ENCODE measurements at places on chromosomes 6 and 20.

DNA sequence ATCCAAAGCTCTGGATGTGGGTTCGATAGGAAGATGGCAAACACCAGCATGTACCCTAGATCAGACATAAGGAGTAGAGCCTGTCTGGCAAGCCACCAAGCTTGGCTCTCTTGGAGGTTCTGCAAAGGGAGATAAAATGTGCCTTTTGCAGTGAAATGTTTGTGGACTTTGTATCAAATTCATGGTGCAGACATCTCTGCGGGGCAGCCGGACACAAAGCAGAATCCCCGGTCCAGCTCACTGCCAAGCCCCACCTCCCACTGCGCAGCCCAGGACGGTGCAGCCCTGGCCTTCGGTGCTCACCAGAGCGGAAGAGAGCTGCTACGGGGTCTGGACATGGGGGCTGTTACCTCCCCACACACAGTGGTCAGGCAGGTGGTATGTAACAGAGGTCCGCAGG is 333.6 kb upstream of the JARID2 start:
- DNase-seq: no peak

DNA sequence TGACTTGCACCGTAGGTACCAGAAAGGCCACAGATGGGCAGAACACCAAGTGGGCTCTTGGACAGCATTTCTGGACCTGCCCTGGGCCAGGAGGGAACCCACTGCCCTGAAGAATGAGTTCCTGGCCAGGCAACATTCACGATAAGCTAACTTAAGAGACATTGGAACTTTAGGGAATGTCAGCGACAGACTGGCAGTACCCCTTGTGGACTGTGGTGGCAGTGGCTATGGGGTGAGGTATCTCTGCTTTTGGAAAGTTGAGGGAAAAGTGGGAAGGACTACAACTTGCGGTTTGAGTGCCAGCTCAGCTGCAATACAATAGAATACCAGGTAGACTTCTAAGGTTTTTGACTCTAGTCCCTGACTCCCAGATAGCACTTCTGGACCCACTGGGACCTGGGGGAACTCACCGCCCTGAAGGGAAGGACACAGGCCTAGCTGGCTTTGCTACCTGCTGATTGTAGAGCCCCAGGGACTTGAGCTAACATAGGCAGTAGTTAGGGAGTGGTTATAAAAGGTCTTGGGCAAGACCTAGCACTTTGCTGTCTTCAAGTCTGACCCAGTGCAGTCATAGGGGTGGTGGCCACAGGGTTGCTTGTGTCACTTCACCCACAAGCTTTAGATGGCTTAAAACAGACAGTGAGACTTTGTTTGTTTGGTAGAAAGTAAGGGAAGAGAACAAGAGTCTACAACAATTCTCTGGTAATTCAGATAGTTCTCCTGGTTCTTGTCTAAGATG is 617.6 kb downstream of the COL12A1 start:
- DNase-seq: no peak

GRCh38 chr20:54090230-54091119 is 20.1 kb upstream of the BCAS1 start:
- no peak for DNase-seq

DNA sequence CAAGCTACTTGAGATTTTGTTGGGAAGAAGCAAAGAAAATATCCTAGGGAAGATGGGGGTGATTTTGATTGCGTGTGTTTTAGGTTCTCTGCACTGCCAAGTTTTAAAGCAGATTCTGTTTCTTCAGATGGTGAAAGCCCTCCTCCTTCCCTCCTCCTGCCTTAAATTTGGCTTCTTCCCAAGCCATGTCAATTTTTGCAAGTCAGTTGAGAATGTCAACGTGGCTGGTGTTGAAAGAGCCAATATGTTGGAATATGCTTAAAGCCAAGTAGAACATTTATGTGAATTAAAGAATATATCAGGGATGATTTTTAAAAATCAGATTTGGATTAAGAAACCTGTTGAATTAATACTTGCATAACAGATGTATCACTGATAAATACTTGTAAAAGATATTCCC is 270.8 kb downstream of the ARID1B start:
- DNase-seq: no peak

DNA sequence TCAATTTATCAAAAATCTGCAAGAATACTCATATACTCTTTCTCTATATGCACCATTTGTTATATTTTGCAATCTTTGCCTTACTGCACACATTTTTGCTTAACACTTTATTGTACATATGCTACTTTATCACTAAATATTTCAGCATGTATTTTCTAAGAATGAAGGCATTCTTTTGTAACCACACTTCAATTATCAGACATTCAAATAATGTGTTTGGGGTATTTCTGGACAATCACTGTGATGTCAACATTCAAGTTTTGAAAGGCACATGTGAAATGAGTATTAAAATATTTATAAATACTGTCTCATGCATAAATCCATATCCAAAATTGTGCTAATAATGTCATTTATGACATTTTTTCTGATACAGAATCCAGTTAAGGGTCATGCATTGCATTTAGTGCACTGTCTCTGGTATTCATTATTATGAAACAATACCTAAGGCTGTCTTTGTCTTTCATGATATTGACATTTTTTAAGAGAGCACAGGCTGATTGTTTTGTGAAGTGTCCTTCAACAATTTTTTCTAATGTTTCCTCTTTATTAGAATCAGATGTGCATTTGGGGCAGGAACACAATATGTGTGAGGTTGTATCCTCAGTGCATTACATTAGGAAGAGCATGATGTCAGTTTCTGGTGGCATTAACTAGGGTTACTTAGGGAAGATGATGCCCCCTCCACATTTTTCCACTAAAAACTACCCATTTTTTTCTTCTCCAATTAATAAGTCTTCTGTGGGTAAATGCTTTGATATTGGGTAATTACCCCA is 105.7 kb downstream of the MTFR2 start:
- DNase-seq: no peak

GRCh38 chr6:34630040-34630439 is 66.5 kb downstream of the ILRUN start:
- DNase-seq: no peak

GRCh38 chr6:109713097-109713496 is 22.0 kb downstream of the FIG4 start:
- no peak for DNase-seq
